ENCODE measurements at places on chromosomes 4 and X.
A peak's percentile ranks its signal among the peaks of the same experiment; 100 is the strongest.

GRCh38 chr4:100582146-100582545 is 64.3 kb upstream of the EMCN start:
- DNase-seq, result no peak

DNA sequence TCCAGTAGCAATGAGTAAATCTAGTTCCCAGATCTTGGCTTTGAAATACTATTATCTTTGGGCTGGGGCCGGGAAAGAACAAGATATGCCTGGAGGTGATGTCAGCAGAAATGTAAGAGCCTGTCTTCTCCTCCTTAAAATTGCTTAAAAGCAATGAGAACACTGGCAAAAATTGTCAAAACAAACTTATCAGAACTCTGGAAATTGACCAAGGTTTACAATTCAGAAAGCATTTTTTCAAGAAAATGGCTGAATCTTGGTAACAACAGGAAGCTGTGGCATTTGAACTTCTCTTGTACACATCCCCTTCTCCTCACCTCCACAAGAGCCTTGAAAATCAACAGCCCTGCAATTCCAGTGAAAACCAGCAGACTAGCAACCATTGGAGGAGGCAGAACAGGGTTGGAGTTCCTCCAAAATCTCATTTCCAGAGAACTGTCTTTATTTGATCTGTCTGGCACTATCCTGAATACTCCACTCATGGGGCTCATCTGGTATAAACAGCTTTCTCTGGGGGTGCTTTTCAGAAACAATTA is 13.5 kb downstream of the TIMP1 start:
- DNase-seq, result no peak

- DNase-seq, result no peak
Measured at GRCh38 chr4:158384414-158384813, 137.3 kb upstream of the RXFP1 start.

DNA sequence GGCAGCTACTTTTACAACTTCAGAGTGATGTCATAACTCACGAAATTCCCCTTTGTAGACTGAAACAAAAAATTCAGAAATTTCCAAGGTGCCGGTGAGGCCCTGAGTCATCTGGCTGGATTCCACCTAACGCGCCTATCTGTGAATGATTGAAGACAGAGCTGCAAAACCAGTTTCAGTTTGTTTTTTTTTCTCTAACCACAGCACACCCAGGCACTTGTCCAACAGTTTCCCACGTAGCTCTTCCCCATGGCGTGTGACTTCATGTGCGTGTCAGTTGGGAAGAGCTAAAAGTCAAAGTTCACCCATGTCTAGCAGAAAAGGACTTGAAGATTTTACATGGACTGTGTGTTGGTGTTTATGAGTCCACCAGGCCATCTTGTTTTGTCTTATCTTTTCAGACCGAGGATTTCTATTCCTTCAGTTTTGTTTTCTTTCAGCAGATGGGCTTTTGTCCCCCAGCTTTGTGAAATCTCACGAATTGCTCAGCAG is 16.4 kb downstream of the TCEANC start:
- DNase-seq, result peak; percentile 73

- peak; percentile 67 for DNase-seq
Measured at GRCh38 chr4:68373513-68373912, 23.6 kb upstream of the YTHDC1 start.

GRCh38 chrX:139798701-139799100 is 90.7 kb upstream of the MCF2 start:
- DNase-seq, result no peak

DNA sequence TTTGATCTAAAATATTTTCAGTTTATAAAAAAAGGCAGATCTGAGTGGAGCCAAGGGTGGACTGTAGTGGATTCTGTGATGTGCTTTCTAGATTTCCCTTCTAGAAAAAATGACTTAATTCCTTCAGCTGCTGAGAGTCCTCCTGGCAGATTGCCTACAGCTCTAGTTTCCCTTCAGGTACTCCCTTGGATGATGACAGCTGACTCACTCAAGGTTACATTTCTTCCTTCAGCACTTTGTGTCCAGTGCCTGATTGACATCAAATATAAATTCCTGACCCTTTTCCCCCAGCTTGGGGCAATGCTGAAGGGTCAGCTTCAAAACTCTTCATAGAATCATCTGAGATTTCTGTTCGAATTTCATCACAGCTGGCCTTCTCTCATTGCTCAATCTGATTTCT is 161.7 kb downstream of the EMCN start:
- no peak for DNase-seq

Measured in left lobe of liver (tissue), 2 donors.